ENCODE measurements at places on chromosomes 2 and 18.

GRCh38 chr2:45962177-45962921 lies 310.9 kb downstream of the PRKCE start:
- peak; percentile 69 for DNase-seq

DNA sequence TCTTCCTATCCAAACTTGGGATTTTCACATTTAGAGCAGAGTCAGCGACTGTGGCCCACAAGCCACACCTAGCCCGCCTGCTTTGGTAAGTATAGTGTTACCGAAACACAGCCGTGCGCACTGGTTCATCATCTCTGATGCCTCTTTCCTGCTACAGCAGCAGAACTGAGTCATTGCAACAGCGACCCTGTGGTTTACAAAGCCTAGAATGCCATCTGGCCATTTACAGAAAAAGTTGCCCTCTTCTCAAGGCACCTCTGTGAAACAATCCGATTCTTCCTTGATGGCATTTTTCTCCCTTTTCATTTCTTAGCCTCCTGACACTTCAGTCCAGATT lies 10.7 kb upstream of the IAH1 start:
- DNase-seq: no peak

GRCh38 chr2:120465989-120466703 lies 120.2 kb downstream of the INHBB start:
- DNase-seq: no peak

GRCh38 chr18:38545071-38545470 lies 979.5 kb upstream of the CELF4 start:
- DNase-seq: no peak

DNA sequence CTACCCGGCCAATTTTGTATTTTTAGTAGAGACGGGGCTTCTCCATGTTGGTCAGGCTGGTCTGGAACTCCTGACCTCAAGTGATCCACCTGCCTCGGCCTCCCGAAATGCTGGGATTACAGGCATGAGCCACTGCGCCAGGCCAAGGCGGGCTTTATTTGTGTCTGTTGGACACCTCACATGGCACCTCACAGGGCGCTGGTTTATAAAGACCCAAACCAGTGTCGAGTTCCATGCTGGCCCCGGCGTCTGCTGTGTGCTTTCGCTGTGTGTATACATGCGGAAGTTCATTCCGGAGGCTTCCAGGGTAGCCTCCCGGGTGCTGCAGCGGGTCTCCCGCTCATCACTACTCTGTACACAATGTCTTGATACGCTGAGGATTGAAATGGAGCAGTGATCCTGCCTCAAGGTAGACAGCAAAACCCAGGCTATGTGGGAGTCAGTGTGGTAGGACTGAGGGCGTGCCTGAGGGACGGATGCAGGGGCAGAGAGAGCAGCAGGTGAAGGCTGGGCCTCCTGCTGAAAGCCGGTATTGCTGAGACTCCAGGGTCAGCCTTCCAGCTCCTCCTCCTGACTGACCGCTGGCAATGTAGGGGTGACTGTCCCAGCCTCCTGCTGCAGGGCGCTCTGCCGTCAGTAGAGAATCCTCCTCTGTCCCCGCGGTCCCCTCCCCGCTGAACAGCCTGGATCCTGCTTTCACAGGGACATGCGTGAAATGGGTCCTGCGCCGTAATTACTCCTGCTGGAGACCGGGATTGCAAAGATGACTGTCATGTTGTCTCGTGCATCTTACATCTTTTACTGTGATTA lies 22.7 kb downstream of the LDLRAD4 start:
- no peak for DNase-seq
